Right lung (tissue), 10 donors: ENCODE measurements at places on chromosomes 16 and 17. TPM values are rescaled to one million over a fixed set of nuclear protein-coding genes. Genes with fewer than 3 reads are reported as not detected.

- DNase-seq: no peak
Observed at GRCh38 chr16:14487579-14487978, 142.5 kb downstream of the PARN start.

Gene XAF1
- polyA plus RNA-seq: 22.5 TPM

GRCh38 chr17:42055027-42055426 is 4.6 kb upstream of the C17orf113 start:
- no peak for DNase-seq

DNA sequence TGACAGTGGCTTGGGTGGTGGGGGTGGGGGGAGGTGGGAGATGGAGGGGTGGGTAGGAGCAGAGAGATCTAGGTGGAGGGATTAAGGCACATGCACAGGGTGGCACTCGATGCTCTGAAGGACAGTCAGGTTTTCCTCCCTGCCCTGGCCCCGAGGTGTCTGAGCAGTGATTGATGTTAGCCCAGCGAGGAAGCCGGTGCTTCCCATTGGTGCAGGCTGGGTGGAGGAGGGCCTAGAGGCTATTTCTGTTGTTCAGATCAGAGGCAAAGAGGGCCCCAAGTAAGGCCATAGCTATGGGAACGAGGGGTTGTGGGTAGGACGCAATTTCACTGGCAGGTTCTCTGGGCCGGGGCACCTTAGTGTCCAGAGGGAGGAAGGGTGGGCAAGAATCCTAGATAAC is 23.1 kb downstream of the CACNA1G start:
- no peak for DNase-seq

GRCh38 chr17:43740541-43740940 is 18.1 kb downstream of the SOST start:
- no peak for DNase-seq
